ENCODE measurements at places on chromosomes 5 and 9. TPM values are rescaled to one million over a fixed set of nuclear protein-coding genes. Genes with fewer than 3 reads are reported as not detected.

DNA sequence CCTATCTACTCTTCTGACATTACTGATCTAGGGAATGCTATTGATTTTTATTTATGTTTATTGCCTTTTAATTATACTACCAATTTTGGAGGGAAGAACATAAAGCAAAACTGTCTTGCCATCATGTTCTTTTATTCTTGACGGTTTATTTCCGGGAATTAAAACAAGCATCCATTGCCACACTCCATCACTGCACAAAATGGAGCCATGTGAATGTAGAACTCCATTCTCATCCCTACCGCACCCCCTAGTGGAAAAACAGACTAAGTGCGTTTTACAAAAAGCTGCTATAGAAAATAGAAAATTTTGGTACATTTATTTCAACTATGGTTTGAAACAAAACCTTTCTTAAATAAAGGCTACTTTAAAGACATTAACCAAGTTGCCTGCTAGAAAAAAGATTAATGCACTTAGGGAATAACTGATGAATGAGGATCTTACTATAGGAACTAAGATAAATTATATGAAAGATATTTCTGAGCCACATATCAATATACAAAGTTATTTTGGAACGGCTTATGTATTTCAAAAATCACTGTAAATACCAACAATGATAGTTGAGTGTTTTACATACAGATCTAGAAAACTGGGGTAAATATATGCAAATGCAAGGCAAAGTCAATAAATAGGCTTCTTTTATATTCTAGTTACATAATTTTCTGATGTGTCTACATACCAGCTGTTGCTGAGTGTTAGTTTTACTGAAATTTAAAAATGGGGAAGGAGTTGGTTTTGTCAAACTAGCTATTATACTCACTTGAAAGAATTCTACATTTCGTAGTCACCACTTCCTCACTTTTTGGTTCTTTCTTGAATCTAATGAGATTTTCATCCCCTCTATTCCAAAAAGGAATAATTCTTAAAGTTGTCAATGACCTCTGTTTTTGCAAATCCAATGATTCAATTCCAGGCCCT, 26.5 kb downstream of the OXCT1 start:
- no peak overlapping the region for H3K27ac ChIP-seq

DNA sequence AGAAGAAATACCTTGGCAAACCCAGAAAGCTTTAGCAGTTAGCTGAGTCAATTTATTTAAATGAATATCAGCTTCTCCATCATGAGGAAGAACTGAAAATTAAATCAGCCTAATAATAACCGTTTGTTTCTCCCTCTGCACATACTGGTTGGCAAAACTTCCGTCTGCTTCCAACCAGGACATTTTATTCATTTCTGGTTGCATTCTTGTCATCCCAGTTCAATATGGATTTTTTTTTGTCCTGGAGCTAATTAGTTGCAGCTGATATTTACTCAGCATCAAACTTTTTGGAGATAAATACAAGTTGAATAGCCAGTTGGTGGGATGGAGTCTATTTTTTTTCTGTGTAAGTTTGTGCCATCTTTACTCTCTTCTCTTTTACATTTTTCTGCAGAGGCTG, 126.5 kb upstream of the GDNF start:
- H3K4me1 ChIP-seq: no peaks in the 10 kb centered on the region
- no peak overlapping the region for H3K27ac ChIP-seq
- H3K4me3 ChIP-seq: no peak overlapping the region
- DNase-seq: no peak

The CLIC3 gene
- total RNA-seq: not detected

DNA sequence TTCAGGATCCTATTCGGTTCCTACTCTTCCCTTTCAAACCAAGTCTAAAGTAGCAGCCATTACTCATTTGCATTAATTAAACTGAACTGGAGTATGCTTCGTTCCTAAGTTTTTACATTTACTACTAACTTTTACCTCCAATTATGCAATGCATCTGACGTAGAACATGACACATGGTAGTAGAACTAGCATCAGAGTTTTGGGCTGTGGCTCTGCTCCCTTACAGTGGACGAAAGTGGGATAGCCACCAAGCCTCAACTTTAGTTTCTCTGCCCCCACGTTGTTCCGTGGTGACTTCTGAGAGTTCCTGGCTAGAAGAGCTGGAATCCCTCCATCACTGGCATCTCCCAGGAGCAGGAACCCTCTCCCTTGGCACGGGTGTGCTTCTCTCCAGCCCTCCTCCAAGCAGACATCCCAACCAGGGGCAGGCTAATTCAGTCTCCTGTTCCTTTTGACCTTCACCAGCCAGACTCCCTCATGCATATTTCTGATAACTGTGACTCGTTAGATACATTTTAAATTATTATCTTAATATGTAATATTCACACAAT, 2.9 kb downstream of the IFNE start:
- no peaks in the 10 kb centered on the region for H3K36me3 ChIP-seq
- no peak overlapping the region for H3K4me3 ChIP-seq
- DNase-seq: no peak
- H3K27me3 ChIP-seq: no peaks in the 10 kb centered on the region

GRCh38 chr9:36988848-36989247, 45.2 kb downstream of the PAX5 start:
- no peak for DNase-seq
- no peak overlapping the region for H3K4me3 ChIP-seq
- H3K36me3 ChIP-seq: peaks cover 9% of the 10 kb centered on the region
- peaks cover 65% of the 10 kb centered on the region for H3K27me3 ChIP-seq

DNA sequence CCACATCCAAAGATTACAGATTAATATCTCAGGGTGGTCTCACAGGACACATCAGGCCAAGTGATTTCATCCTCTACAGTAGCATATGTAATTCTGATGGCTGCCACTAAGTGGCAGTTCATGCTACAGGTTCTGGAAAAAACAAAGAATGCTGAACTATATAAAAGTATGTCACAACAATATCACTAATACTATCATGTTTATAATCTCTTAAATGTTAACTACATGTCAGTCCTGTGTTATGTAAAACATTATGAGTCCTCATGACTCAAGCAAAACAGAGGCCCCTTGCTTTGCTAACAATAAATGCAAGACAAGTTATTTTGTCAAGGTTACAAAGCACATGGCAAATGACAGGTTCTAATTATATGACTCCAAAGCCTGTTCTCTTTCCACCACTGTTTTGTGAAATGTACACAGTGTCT, 233.2 kb downstream of the FBXL17 start:
- peaks cover 4% of the 10 kb centered on the region for H3K4me1 ChIP-seq
- DNase-seq: no peak
- H3K4me3 ChIP-seq: no peak overlapping the region
- H3K36me3 ChIP-seq: peaks cover 12% of the 10 kb centered on the region
- H3K27me3 ChIP-seq: no peaks in the 10 kb centered on the region

GRCh38 chr5:169895926-169896325, 84.4 kb downstream of the INSYN2B start:
- no peak for DNase-seq
- no peak overlapping the region for H3K27ac ChIP-seq
- H3K4me1 ChIP-seq: peaks cover 3% of the 10 kb centered on the region
- no peaks in the 10 kb centered on the region for H3K27me3 ChIP-seq
- H3K4me3 ChIP-seq: no peak overlapping the region
- peaks cover 13% of the 10 kb centered on the region for H3K36me3 ChIP-seq

GRCh38 chr5:173217626-173218397, 17.2 kb downstream of the NKX2-5 start:
- DNase-seq: no peak
- H3K36me3 ChIP-seq: no peaks in the 10 kb centered on the region
- no peak overlapping the region for H3K4me3 ChIP-seq
- no peak overlapping the region for H3K27ac ChIP-seq
- H3K27me3 ChIP-seq: peaks cover 9% of the 10 kb centered on the region
- no peaks in the 10 kb centered on the region for H3K4me1 ChIP-seq

DNA sequence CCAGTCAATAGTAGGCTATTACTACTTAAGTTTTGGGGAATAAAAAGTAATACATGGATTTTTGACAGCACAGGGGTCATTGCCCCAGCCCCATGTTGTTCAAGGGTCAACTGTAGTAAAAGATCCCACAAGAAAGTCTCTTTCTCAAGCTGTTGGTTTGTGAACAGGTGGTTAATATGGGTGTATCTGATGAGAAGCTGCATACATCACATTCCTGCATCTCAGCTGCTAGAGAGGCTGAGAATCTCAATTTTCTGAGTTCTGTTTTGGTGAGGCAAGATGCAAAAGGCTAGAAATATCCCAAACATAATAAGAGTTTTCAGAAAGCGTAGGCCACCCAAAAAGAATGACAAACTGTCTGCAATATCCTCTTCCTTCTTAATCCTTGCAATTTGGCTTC, 76.8 kb upstream of the DAPK1 start:
- H3K4me1 ChIP-seq: no peaks in the 10 kb centered on the region
- H3K27me3 ChIP-seq: peaks cover 8% of the 10 kb centered on the region
- no peak for DNase-seq
- H3K4me3 ChIP-seq: no peak overlapping the region

DNA sequence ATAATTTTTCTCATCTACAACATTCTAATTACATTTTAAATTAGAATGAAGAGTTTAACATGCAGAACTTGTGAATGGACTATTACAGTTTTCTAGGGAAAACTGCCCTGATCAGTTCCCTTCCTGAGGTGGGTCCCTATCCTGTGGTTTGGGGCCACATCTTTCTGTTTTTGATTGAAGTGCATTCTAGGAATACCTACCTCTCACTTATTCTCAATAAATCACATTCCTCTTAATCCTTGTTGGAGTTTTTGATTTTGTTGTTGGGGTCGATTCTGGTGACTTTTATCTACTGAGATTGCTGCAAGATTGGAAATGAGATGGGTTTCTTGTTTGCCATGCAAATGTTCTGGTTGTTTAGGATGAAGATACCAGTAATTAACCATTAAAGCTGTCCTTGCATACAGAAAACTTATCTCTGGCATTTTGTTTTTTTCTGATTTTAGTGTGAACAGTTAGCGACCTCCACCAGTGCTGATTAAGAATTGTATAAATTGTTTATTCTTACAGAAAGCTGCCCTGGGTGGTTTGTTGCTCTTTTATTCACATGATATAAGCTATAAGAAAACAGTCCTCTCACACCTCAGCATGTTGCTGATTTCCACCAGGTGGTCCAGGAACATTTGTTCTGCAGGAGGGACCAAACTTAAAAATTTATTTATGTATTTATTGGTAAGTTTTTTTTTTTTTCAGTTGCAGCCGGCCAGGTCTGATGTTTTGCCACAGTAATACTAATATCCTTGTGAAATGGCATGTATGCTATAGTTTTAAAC, 269.9 kb downstream of the FANCC start:
- H3K27me3 ChIP-seq: peaks cover 24% of the 10 kb centered on the region
- peaks cover 6% of the 10 kb centered on the region for H3K4me1 ChIP-seq
- H3K36me3 ChIP-seq: no peaks in the 10 kb centered on the region
- no peak for DNase-seq

- no peaks in the 10 kb centered on the region for H3K4me1 ChIP-seq
- H3K27me3 ChIP-seq: peaks cover 4% of the 10 kb centered on the region
- H3K4me3 ChIP-seq: no peak overlapping the region
- H3K36me3 ChIP-seq: no peaks in the 10 kb centered on the region
- DNase-seq: no peak
- no peak overlapping the region for H3K27ac ChIP-seq
Measured at GRCh38 chr5:155066886-155067595, 53.5 kb downstream of the KIF4B start.

The PCDHA10 gene
- total RNA-seq: not detected

DNA sequence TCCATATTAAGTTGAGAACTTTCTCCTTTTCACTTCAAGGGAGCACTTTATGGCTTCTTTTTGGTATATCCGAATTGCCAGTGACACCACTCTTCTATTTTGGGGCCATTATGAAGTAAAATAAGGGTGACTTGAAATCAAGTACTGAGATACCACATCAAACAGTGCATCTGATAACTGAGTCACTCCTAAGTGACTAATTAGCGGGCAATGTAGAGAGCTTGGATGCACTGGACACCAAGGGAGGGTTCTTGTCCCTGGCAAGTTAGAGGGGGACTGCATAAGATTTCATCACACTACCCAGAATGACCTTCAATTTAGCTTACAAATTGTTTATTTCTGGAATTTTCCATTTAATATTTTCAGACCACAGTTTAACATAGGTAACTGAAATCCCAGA, 813.9 kb upstream of the CDH10 start:
- no peaks in the 10 kb centered on the region for H3K36me3 ChIP-seq
- H3K27ac ChIP-seq: no peak overlapping the region
- no peak for DNase-seq
- H3K4me1 ChIP-seq: no peaks in the 10 kb centered on the region
- no peak overlapping the region for H3K4me3 ChIP-seq
- no peaks in the 10 kb centered on the region for H3K27me3 ChIP-seq

DNA sequence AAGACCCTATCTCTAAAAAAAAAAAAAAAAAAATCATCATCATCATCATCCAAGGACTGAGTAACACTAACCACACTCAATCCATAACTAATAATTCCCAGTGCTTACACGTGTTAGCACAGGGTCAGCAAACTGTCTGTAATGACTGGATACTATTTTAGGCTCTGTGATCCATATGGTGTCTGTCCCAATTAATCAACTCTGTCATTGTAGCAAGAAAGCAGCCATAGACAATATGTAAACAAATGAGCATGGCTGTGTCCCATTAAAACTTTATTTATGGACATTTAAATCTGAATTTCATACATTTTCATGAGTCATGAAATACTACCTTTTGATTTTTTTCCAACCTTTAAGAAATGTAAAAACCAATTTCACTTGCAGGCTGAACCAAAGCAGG, 148.4 kb downstream of the SIL1 start:
- no peak overlapping the region for H3K27ac ChIP-seq
- no peaks in the 10 kb centered on the region for H3K27me3 ChIP-seq
- H3K36me3 ChIP-seq: peaks cover 2% of the 10 kb centered on the region
- H3K4me1 ChIP-seq: no peaks in the 10 kb centered on the region
- no peak for DNase-seq

GRCh38 chr9:85702726-85703289, 38.9 kb downstream of the AGTPBP1 start:
- H3K4me1 ChIP-seq: peaks cover 31% of the 10 kb centered on the region
- no peak overlapping the region for H3K4me3 ChIP-seq
- H3K27me3 ChIP-seq: no peaks in the 10 kb centered on the region
- peaks cover 12% of the 10 kb centered on the region for H3K36me3 ChIP-seq

The SLC4A9 gene
- 0.12 TPM for total RNA-seq

The KIF12 gene
- not detected for total RNA-seq

The ESM1 gene
- not detected for total RNA-seq

DNA sequence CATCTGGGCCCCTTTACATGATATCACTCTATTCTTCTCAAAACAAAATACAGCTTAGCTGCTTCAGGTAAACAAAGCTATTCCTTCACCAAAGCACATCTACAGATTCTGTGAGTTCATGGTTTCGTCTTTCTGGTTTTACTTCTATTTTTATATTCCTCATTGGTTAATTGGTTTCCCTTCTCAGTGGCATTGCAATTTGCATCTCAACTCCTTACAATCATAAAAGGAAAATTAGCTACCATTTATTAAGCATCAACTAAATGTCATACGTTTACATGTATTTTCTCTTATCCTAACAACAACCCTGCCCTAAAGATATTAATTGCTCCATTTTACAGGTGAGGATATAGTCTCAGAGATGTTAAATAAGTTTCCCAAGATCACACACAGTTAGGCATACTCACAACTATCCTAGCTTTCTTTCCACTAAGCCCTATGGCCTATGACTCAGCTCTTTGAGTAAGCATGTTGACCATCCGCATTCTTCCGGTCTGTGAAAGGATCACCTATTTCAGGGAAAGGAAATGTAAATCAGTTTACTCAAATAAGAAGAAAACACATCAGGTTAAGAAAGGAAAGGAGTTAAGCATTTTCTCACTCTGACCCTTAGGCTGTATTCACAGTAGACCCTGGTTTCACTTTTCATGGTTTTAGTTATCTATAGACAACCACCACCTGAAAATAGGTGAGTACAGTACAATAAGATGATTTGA, 146.1 kb downstream of the CAAP1 start:
- no peak for DNase-seq
- H3K4me1 ChIP-seq: no peaks in the 10 kb centered on the region
- no peak overlapping the region for H3K4me3 ChIP-seq
- no peaks in the 10 kb centered on the region for H3K36me3 ChIP-seq
- peaks cover 6% of the 10 kb centered on the region for H3K27me3 ChIP-seq
- H3K27ac ChIP-seq: no peak overlapping the region

The PCDHGB2 gene
- total RNA-seq: not detected

The SGCD gene
- total RNA-seq: not detected

Measured in activated naive CD4-positive, alpha-beta T cell treated with anti-CD3 and anti-CD28 coated beads for 36 hours (primary cell).